T-helper 9 cell (primary cell): ENCODE measurements at places on chromosomes 16 and 17.

DNA sequence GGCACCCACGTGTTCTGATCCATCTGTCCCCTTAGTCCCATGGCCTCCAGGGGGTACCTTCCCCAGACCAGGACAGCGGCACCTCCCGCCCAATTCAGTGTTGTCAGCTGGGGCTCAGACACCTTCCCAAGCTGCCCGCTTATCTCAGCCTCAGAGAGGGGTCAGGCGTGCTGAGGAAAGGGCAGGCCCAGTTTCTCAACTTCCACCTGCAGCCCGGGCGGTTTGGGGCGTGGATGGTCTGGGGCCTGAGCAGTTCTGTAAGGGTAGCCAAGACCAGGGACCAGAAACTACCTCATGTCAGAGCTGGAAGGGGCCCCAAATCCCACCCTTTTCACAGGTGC is 5.1 kb downstream of the PLCD3 start:
- no peak for DNase-seq

DNA sequence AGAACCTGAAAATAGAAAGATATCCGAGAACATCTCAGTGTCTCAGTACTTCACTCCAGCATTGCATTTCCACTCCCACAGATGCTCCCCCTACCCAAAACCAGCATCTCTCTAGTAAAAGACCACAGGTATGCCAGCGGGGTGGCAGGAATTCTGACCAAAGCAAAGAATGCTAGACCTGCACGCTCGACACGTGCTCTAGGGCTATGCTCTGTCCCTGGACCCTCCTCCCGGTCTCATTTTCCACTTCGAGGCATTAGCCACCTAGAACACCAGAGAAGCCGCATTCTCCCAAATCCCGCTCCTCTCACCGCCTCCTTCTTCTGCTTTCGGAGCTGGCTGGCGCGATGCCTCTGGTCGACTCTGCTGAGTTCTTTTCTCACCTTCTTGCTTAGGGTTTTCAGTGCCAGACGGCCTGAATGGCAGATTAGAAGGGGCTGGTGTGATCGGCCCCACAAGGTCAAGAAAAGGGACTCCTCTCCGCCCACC is 487 bp downstream of the TSR1 start:
- no peak for DNase-seq

DNA sequence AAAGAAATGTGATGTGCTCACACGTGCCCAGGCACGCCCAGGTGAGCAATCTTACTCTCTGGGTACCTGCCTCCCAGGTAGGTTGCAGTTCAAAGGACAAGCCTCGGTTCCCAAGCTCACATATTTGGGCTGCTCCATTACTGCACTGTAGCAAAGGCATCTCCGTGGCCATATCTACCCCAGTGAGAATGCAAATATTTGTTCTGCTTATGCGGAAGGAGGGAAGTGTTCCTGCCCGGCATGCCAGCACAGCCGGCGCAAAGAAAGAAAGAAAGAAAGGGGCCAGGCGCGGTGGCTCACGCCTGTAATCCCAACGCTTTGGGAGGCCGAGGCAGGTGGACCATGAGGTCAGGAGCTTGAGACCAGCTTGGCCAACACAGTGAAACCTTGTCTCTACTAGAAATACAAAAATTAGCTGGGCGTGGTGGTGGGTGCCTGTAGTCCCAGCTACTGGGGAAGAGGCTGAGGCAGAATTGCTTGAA is 30.7 kb downstream of the SLC43A2 start:
- no peak for DNase-seq

DNA sequence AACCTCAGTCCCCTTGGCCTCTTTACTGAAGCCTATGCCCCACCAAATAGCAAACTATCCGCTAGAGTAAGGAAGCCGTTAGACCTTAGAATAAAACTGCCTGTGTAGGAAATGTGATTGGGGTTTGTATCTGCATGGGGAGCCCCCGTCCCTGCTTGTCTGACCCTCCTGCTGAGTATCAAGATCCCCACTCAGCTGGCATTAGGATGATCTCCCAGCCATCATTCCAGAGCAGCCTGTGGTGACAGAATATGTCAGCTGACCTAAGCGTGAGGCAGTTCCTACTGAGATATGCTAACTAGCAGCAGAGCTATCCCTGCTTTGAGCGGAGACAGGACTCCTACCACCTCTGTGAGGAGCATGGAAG is 645 bp upstream of the GFOD2 start:
- peak; percentile 3 for DNase-seq

GRCh38 chr16:52436339-52437276 is 110.3 kb downstream of the TOX3 start:
- no peak for DNase-seq

DNA sequence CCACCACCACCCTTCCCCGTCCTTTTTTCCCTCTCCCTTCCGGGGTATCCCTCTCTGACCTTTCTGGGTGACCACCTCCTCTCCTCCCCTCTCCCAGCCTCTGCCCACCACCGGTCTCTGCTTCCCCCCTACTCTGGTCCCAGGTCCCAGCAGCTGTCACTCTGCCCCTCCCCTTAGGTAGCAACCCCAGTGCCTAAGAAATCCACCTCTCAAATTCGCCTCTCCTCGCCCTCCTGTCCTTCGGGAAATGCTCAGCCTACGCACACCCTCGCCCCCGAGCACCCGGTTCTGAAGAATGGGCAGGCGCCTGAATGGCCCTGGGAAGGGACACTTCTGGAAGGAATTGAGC is 775 bp upstream of the SP6 start:
- DNase-seq: no peak

DNA sequence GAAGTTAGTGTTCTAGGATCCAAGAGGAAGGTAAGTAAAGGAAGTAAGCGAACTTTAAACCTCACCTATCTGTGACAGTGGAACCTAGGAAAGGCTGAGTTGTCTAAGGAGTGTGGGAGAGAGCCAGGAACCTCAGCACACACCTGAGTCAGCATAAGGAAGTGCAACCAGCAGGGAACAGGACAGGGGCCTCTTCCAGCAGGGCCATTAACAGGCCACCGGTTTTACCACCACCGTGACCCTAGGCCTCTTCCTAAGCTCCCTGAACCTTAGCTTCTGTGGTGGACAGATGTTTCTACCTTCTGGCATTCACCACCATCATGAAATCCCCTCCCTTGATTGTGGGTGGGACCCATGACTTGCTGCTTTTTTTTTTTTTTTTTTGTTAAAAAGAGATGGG is 26.7 kb upstream of the GPATCH8 start:
- DNase-seq: no peak
